ENCODE measurements at places on chromosomes 6 and 20.

DNA sequence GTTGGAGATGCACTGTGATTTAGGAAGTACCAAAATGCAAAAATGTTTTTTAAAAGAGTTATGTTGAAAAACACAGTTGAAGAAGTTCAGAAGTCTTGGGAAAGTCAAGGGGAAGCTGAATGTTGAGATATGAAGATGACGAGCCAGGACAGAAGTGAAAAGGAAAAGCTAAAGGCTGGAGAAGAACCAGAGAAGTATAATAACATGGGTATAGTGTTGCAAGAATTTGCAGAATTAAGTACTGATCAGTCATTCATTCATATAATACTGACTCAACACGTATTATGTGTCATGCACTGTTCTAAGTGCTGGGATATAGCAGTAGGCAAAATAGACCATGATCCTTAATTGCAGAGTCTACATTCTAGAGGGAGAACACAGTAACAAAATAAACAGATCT lies 432.8 kb downstream of the CDC5L start:
- DNase-seq = no peak

DNA sequence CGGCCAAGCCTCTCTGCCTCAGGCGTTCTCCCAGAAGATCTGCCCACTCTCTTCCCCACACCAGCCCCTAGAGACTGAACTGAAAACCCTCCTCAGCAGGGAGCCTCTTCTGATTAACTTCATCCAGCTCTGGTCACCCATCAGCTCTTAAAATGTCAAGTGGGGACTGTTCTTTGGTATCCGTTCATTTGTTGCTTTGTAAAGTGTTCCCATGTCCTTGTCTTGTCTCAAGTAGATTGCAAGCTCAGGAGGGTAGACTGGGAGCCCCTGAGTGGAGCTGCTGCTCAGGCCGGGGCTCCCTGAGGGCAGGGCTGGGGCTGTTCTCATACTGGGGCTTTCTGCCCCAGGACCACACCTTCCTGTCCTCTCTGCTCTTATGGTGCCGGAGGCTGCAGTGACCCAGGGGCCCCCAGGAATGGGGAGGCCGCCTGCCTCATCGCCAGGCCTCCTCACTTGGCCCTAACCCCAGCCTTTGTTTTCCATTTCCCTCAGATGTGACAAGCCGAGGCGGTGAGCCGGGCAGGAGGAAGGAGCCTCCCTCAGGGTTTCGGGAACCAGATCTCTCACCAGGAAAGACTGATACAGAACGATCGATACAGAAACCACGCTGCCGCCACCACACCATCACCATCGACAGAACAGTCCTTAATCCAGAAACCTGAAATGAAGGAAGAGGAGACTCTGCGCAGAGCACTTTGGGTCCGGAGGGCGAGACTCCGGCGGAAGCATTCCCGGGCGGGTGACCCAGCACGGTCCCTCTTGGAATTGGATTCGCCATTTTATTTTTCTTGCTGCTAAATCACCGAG lies 14.2 kb downstream of the VEGFA start:
- no peak for DNase-seq

DNA sequence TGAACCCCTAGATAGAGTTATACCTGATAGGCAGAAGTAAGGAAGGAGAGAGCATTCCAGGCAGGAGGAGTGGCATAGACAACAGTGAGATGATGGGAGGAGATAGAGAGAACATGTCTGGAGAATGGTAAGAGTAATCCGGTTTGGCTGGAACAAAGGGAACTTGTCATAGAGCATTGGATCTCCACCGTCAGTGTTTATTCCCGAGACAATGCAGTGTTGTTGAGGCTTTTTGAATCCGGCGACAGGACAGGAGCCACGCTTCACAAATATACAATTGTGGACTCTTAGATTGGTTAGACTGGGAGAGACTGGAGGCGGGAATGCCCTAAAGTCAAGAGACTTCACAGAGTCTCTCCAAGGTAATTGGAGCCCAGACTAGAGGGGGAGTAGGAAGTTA lies 119.8 kb downstream of the ANKS1A start:
- no peak for DNase-seq

DNA sequence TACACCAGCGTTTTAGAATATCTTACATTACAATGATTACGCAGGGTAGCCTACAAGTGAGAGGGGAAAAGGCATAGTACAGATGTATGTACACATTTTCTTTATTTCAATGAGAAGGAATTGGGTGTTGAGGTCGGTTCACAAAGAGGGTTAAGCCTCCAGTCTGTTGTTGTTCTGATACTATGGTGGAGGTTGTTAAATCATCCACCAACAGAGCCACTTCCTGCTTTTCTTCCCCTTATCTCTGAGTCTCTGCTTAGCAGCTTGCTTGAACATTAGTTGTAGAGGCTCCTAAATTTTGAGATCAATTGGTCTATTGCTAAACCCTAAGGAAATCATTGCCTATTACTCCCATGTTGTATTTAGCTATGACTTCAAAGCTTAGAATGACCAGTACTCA lies 7.3 kb downstream of the RGS17 start:
- no peak for DNase-seq

Measured in HFFc6 (cell line).